Pancreas (tissue), 10 donors: ENCODE measurements at places on chromosomes 1 and 21. TPM values are rescaled to one million over a fixed set of nuclear protein-coding genes. Genes with fewer than 3 reads are reported as not detected.

Gene CATSPER4
- total RNA-seq, result not detected

- no peak overlapping the region for H3K4me3 ChIP-seq
- H3K4me1 ChIP-seq, result no peaks in the 10 kb centered on the region
- no peaks in the 10 kb centered on the region for H3K27me3 ChIP-seq
- H3K36me3 ChIP-seq, result no peaks in the 10 kb centered on the region
These were observed 88.3 kb downstream of the S1PR1 start for GRCh38 chr1:101325144-101325543.

DNA sequence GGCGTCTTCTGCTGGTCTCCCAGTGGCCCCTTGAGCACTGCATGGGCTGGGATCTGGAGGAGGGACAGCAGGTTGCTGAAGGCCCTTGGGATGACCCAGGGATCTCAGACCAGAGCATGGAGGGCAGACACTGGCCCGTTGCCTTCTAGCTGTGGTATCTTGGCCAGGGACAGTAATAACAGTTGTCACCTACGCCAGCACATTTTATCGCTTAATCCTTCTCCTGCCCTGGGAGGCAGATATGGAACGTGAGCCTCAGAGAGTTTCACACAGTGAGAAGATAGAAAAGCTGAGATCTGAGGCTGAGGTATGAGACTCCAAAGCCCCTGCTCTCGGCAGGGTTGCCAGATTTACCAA, 40.1 kb upstream of the RD3 start:
- H3K27me3 ChIP-seq, result no peaks in the 10 kb centered on the region
- no peaks in the 10 kb centered on the region for H3K36me3 ChIP-seq
- no peak overlapping the region for H3K27ac ChIP-seq

GRCh38 chr1:112841825-112842224, 114.2 kb downstream of the SLC16A1 start:
- no peaks in the 10 kb centered on the region for H3K4me1 ChIP-seq
- no peaks in the 10 kb centered on the region for H3K27me3 ChIP-seq
- DNase-seq, result no peak
- no peak overlapping the region for H3K27ac ChIP-seq
- H3K36me3 ChIP-seq, result no peaks in the 10 kb centered on the region

GRCh38 chr1:243454328-243454997, 198.6 kb downstream of the SDCCAG8 start:
- no peaks in the 10 kb centered on the region for H3K4me1 ChIP-seq
- no peaks in the 10 kb centered on the region for H3K27me3 ChIP-seq
- no peak for DNase-seq
- no peak overlapping the region for H3K4me3 ChIP-seq

GRCh38 chr1:17717594-17718535, 37.3 kb upstream of the ACTL8 start:
- no peak for DNase-seq
- H3K27ac ChIP-seq, result no peak overlapping the region
- H3K36me3 ChIP-seq, result no peaks in the 10 kb centered on the region
- H3K4me1 ChIP-seq, result no peaks in the 10 kb centered on the region

DNA sequence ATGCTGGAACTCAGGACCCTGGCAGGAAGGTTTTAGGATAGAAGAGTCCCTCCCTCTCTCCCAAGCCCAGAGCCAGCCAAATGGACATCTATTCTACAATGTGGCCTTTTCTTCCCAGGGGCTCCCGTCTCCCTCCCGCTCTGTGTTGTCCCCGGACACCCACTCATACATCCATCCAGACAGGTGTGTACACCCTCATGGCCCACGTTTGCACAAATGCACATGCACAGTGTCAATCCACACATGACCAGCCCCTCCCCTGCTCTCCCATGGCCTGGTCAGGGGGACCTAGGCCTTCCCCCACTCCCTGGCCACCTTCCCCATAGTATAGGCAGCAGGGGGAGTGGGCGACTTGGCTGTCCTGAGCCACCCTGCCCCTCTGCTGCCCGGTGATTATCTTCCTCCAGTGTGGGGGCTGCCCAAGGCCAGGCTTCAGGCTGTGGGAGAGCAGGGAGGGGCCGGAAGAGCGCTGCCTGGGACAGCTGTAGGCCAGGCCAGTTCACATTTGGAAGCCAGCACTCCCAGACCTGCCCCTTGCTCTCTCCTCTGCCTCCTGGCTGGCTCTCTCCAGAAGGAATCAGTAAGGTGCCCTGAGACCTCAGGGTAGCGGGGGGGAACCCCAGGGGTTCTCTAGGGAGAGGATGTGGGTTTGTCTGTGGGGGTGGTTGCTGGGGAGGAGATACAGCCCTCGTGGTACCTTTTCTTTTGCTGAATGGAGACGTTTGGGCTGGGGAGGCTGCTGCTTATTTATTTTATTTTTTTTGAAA, 4.1 kb upstream of the PTPN7 start:
- peak; percentile 46 for DNase-seq
- no peak overlapping the region for H3K27ac ChIP-seq
- no peaks in the 10 kb centered on the region for H3K36me3 ChIP-seq
- H3K27me3 ChIP-seq, result no peaks in the 10 kb centered on the region
- H3K4me1 ChIP-seq, result no peaks in the 10 kb centered on the region
- H3K4me3 ChIP-seq, result no peak overlapping the region

Gene ADAM30
- not detected for total RNA-seq

- DNase-seq, result no peak
- no peak overlapping the region for H3K4me3 ChIP-seq
- no peaks in the 10 kb centered on the region for H3K36me3 ChIP-seq
- H3K27ac ChIP-seq, result no peak overlapping the region
- H3K4me1 ChIP-seq, result no peaks in the 10 kb centered on the region
These were observed 3.0 kb downstream of the CRCT1 start for GRCh38 chr1:152517237-152517811.

- no peak overlapping the region for H3K4me3 ChIP-seq
- H3K36me3 ChIP-seq, result no peaks in the 10 kb centered on the region
- H3K4me1 ChIP-seq, result no peaks in the 10 kb centered on the region
- H3K27ac ChIP-seq, result no peak overlapping the region
- no peak for DNase-seq
- H3K27me3 ChIP-seq, result no peaks in the 10 kb centered on the region
These were observed 37.2 kb downstream of the C1orf94 start for GRCh38 chr1:34213956-34214355.

DNA sequence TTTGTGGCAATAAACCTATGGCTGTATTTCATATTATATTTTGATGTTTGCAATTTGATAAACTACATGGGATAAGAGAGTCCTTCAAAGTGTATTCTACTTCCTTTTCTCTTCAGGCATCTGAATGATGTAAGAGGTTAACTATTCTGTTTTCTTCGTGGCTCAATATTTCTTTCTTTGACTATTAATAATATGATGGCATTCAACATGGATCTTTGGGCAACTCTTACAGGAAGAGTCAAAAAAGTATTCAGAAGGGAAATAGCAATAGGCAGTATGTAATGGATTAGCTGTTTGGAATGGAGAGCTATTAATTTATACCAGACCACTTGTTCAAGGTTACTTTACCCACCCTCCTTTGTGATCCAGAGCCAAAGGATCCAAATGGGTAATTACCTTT, 74.4 kb downstream of the HMCN1 start:
- H3K4me3 ChIP-seq, result no peak overlapping the region
- no peaks in the 10 kb centered on the region for H3K36me3 ChIP-seq
- no peak for DNase-seq
- no peak overlapping the region for H3K27ac ChIP-seq

DNA sequence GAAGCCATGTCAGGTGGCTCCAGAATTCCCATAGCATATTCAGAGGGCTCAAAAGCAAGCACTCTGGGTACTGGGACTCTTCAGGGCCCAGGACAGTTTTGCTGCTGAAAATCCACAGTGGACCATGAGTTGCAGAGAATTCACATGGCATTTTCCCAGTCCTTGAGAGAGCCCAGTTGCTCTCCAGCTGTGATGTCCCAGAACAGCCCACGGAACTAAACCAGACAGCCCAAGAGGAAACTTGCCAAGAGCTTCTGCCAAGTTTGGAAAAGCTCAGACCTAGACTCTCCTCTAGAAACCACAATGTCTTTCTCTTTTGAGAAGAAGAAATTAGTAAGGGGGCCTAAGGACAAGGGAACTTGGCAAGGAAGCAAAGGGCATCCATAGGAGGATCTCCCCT, 69.4 kb downstream of the RGS2 start:
- no peak overlapping the region for H3K4me3 ChIP-seq
- H3K36me3 ChIP-seq, result no peaks in the 10 kb centered on the region
- DNase-seq, result peak; percentile 66
- no peak overlapping the region for H3K27ac ChIP-seq
- H3K27me3 ChIP-seq, result peaks cover 5% of the 10 kb centered on the region

DNA sequence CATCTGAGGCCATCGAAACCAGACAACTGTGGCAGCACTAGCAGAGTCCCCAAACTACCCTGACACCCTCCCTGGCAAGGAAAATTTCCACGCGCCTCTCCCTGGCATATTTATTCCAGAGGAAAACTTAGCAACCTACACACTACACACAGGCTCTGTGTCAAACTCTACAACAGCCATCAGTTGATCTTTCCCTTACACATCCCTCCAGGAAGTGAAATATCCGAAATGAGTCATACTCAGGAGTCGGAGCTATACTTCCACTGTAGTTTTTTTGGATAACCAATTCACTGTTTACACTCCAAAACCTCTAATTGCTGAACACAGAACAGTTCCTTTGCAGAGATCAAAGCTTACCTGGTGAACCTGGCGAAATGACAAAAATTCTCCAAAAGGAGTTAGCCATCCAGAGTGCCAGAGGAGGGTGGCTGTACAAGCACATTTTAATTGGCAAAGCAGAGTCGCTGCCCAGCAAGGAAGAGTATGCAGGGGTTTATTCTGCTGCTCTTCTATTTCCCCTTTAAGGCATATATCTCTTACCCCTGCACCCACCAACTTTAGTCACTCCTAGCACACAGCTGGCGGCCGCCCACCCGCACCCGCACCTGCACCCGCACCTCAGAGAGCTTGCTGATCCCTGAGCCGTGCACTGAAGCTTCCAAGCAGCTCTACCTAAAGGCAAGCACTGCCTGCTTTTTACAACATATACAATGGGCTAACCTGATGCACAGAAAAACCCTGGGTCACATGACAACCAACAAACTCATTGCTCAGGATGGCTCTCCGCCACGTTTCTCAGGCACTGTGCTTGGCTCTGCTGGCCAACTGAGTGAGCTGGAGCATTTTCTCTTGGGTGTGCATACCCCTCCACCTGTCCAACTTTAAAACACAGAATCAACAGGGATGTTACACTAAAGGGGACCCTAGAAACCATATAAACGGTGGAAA, 54.9 kb downstream of the CAPZB start:
- H3K4me3 ChIP-seq, result no peak overlapping the region
- DNase-seq, result no peak
- H3K27ac ChIP-seq, result no peak overlapping the region
- H3K4me1 ChIP-seq, result peaks cover 8% of the 10 kb centered on the region

DNA sequence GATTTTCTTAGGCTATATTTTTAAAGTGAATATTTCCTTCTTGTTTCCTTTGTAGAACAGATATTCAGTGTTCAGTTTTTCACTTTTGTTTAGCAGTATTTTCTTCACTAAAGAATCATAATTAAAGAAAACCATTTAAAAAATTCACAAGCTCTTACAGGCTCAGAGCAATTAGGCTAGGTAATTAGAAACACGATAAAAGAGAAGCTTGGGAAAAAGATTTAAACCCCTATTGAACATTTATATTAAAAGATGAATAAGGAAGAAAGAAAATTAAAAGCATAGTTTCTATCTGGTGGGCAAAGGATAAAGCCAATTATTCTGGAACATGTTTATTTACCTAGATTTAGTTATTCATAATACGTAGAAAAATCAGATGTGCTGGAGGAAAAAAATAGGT, 942.6 kb downstream of the PLA2G4A start:
- no peak overlapping the region for H3K4me3 ChIP-seq
- H3K27ac ChIP-seq, result no peak overlapping the region
- H3K4me1 ChIP-seq, result no peaks in the 10 kb centered on the region
- no peaks in the 10 kb centered on the region for H3K36me3 ChIP-seq

GRCh38 chr1:32893198-32894018, 7.1 kb downstream of the HPCA start:
- DNase-seq, result peak; percentile 50
- H3K4me3 ChIP-seq, result peak overlapping the region; percentile 22
- no peak overlapping the region for H3K27ac ChIP-seq
- H3K36me3 ChIP-seq, result no peaks in the 10 kb centered on the region

Gene OTUD3
- total RNA-seq, result 3.0 TPM
